ENCODE measurements at places on chromosomes 7 and 10.

DNA sequence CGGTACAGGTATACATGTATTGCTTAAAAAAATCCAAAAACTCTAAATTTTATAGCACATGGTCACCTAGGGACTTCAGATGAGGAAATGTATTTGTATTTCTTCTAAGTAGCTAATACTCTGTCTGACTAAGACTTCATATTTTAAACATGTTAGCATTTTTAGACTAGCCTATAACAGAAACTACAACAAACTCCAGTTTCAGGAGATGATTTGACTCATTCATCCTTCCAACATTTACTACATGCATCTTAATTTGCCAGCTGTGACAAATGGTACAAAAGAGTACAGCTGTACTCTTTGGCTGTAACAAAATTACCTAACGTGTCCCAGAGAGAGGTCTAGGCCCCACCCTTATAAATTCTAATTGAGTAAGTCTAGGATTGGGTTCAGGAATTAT, 22.2 kb downstream of the TMEM209 start:
- no peak for DNase-seq

DNA sequence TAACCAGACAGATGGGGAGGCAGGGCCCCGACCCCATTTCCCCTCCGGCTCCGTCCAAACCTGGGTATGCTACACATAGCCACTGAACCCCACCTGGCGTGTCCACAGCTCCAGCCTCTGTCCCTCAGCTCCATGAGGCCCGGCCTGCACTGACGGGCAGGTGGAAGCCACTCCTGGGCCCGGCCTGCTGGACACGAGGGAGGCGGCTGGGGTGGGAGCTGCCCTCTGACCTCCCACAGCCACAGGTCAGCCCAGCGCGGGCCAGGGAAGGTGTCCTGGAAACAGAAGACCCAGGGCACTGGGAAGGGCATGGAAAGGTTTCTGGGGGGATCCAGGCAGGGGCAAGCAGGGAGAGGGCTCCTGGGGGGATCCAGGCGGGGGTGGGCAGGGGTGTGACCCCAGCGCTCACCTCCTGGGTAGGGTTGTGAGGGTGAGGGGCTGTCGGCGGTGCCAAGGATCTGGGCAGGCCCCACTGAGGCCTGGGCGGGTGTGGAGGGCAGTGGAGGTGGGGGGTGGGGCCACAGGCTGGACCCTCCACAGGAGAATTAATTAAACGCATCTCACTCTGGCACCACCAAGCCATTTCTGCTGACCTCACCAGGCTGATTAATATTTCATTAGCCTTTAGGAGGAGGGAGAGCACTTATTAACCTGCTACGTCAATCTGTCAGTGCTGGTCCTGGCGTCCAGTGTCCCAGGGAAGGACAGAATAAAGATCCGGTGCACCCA, 108.9 kb downstream of the UNCX start:
- no peak for DNase-seq

- no peak for DNase-seq
Measured at GRCh38 chr10:61397175-61397986, 55.8 kb downstream of the TMEM26 start.

- DNase-seq = no peak
Measured at GRCh38 chr10:74377476-74377875, 226.5 kb downstream of the ADK start.

DNA sequence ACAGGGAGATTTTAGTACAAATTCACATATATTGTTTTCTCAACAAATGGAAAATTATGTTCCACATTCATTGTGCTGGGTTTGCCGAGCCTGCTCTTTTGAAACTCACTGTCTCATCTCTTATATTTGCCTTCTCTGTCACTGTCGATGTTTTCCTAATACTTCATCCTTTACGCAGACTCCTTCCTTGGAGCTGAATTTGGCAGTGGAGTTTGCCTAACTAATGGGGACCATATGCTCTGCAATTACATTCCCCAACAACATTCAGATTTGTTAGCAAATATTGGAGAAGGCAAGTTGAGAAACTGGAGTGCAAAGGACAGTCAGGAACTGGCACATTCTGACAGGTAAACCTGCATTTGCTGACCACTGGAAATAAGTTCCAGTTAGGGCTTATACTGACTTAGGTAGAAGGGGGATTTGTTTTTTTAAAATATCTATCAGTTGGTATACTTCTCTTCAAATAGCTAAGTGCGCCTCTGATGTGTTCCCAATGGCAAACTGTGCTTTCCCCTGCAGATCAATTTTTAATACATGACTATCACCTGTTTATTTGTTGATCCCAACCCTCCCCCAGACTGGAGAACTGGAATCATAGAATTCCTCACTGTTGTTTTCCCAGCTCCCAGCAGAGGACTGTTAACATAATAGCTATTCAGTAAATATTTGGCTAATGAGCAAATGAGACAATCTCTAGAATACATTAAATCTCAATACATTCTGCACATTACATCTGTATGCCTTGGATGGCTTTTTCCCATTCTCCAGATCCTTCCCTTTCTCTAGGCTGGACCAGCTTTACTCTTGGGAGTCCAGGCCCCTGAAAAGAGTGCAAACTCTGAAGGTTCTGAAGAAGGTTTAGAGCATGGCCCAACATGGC, 769.3 kb downstream of the KCNMA1 start:
- DNase-seq = no peak

- no peak for DNase-seq
Measured at GRCh38 chr7:17166824-17167379, 131.6 kb upstream of the AHR start.

GRCh38 chr7:159091041-159091440, 53.6 kb downstream of the VIPR2 start:
- DNase-seq = no peak

GRCh38 chr7:14073988-14074387, 84.5 kb upstream of the ETV1 start:
- no peak for DNase-seq

DNA sequence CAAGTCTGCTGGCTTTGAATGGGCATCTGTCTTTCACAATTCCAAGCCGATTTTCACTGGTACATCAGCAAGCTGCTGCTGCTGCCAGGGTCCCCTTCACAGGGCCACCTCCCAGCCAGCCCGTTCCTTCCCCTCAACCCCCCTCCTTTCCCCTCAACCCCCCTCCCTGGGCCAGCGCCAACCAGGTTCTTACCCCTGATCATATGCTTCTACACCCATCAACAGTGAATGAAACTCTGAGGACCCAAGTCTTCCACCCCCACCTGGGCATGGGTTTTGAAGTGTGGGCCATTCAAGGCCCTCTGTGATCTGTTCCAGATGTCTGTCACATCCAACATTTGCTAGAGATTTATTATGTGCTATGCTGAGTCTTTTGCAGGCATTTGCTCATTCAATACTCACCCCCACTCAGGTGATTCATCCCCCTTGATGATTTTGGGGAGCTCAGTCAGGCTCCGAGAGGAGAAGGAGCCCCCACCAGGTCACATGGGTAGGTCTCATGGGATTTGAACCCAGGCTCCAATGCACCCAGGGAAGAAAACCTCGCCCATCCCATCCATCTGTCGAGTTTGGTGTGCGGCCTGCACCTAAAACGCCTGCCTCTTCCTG, 52.7 kb upstream of the FOXK1 start:
- DNase-seq = no peak

GRCh38 chr10:37667736-37668135, 189.7 kb downstream of the ZNF248 start:
- DNase-seq = no peak

- DNase-seq = no peak
Measured at GRCh38 chr10:118873091-118873737, 118.4 kb upstream of the CACUL1 start.

DNA sequence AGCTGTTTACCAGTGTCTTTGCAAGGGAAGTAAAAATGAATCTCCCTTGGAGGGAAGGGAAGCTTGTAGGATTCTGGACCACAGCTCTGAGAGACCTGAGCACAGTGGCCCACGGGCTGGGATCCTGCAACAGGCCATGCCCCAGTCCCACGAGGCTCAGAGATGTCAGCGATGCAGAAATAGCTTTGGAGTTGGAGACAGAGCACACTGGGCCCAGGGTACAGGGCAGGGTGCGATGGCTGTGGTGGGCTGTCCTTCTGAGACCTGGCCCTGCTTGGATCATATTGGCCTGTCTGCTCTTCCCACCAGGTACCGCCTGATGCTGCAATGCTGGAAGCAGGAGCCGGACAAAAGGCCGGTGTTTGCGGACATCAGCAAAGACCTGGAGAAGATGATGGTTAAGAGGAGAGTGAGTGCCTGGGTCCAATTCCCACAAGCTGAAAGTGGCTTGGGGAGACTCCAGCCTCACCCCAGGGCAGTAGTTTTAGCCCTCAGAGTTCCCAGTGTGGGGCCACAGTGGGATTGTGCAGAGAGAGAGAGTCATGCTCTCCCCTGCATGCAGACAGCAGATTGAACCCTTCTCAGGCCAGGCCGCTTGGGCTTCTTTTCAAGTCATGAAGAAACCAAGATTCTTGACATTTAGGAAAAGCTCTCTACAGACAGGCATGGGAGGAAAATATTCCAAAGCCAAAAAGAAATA, 13.5 kb upstream of the CSGALNACT2 start:
- no peak for DNase-seq

DNA sequence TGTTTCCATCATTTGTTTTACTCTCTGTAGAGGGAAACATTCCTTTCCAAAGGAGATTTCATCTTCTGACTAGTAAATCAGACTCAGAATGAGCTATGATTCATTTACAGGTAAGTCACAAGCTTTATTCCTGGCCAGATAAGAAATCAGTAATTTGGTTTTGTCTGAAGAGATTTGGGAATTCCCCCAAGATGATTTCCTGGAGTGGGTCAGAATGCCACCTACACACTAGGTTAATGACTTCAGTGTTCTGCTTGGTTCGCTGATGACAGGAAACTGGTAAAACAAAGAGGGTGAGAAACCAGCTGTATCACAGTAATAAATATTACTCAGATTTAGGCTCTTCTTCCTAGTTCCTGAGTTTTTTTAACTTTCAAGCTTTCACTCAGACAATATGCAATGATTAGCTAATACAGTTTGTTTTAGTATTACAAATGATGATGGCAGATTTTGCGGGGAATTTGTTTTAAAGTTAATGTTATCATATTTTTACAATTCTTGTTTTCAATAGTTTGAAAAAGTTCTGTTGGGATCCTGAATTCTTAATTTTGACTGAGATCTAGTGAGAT, 8.3 kb upstream of the ASZ1 start:
- DNase-seq = no peak

GRCh38 chr10:48501226-48501625, 103.6 kb downstream of the ARHGAP22 start:
- no peak for DNase-seq

DNA sequence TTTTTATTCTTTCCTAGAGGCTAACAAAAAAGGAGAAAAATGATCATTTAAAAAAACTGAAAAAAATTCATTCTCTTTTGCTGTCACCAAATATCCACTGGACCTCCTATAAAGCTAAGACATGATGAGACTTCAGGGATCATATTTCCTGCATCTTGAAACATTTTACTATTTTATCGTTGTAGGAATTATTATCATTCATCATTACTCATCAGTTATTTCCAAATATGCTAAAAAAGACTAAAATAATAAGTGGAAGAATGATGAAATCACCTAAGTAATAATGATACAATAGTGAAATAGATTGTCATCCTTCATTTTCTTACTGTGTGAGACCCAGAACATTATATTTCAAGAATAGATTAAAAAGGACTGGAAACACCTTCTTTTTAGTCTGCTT, 28.3 kb downstream of the TAF3 start:
- no peak for DNase-seq

- no peak for DNase-seq
Measured at GRCh38 chr7:92723943-92724342, 112.4 kb downstream of the CDK6 start.

DNA sequence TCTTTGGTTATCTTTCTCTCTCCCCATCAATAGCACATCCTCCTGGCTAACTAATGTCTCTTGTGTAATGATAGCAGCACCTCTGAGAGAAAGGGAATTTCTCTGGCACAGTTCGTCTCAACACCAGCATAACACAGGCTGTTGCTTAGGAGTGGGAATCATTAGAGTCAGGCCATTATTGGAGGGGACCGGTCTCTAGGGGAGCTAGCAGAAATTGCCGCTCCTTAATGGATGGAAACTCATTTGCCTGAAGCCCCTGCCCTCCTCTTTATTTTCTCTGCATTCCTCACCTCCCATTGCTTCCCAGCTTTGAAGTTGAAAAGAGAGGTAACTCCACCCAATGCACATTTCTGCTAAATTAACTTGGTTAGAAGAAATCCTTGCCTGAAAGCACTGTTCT, 11.9 kb downstream of the LRRC4 start:
- no peak for DNase-seq

DNA sequence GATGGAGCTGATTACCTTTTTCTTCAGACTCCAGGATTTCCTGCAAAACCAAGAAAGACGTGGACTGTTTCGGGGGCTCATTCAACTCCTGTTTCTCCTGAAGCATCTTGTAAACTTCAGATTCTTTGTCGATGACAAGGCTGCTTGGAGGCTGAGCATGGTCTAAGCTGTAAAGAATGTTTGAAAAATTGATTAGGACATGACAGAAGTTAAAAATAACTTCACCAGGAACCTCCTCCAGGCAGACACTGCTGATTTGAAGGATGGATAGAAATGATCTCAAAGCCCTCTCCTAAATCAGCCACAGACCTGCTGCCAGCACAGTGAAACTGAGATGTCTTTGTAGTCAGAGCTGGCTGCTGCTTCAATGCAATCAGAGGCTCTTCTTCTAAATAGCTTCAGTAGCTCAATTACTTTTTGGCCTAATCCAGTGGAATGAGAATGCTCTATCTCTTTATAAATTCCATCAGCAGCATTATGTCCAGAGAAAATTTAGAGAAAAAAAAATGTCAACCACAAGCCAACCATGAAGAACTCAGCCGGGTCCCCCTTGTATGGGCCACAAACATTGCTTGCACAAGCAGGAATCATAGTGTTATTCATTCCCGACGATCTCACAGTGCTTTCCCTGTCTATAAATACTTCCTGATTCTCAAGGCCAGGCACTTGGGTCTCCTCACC, 43.5 kb downstream of the PDLIM1 start:
- no peak for DNase-seq

GRCh38 chr7:44891791-44892190, 6.5 kb upstream of the PURB start:
- no peak for DNase-seq

- DNase-seq = no peak
Measured at GRCh38 chr10:86770412-86770960, 14.1 kb downstream of the BMPR1A start.

- no peak for DNase-seq
Measured at GRCh38 chr7:108461840-108462239, 5.6 kb upstream of the NRCAM start.

DNA sequence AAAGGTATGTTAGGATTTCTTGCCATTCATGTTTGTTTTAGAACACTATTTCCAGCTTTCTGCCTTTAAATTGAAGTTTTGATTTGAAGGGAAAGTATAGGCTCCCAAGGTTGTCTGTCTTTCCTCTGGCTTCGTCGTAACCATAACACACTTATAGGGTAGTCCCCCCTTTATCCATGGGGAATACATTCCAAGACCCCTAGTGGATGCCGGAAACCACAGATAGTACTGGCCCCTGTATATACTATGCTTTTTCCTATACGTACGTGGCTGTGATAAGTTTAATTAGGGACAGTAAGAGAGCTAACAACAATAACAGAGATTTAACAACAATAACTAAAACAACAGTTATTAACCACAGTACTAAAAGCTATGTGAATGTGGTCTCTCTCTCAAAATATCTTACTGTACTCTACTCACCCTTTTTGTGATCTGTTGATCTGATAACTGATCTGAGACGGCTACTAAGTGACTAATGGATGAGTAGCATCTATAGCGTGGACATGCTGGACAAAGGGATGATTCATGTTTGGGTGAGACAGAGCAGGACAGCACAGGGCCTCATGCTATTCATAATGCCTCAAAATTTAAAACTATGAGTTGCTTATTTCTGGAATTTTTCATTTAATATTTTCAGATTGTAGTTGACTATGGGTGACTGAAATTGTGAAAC, 273.1 kb downstream of the AUTS2 start:
- DNase-seq = no peak

GRCh38 chr7:92824450-92824849, 11.9 kb downstream of the CDK6 start:
- no peak for DNase-seq

Data from thoracic aorta (tissue), 2 donors.